ENCODE measurements at places on chromosomes 2 and 18.

DNA sequence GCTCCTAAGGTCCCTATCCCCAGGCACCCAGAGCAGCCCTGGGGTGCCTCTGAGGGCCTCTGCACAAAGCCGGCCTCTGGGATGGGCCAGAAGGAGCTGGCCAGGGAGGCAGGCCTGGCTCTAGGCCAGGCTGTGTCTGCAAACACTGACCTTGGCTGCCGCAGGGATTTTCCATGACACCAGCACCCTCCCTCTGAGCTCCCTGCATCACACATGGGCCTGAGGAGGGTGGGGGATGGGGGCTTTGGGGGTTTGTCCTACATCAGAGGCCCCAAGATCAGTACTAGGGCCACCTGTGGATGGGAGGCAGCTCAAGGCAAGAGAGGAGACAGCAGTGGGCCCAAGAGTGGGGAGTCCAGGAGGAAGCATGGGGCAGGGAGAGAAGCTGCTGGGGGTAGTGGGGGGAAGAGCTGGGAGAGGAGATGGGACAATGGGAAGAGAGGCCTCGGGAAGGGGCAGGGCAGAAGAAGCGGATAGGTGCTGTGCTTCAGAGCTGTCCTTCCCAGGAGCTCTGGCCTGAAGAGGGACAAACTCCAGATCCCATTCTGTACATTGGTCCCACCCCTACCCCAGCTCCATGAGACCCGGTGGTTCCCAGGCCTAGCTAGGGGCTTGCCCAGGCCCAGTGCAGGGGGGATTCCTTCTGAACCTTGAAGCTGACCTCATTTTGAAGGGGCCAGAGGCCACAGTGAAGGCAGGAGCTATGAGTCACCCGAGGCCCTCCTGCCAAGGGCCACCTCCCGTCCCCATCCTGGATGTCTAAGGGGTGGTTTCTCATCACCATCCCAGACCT is 28.0 kb downstream of the KCNK3 start:
- DNase-seq, result peak; percentile 92

GRCh38 chr2:3956406-3956805 is 253.0 kb downstream of the DCDC2C start:
- DNase-seq, result no peak

- DNase-seq, result peak; percentile 76
Measured at GRCh38 chr2:206442833-206443734, at the start of gene ADAM23. TSS of gene ADAM23 (plus strand) at chr2:206443532. CDS start at chr2:206443867, 335 bp downstream.

DNA sequence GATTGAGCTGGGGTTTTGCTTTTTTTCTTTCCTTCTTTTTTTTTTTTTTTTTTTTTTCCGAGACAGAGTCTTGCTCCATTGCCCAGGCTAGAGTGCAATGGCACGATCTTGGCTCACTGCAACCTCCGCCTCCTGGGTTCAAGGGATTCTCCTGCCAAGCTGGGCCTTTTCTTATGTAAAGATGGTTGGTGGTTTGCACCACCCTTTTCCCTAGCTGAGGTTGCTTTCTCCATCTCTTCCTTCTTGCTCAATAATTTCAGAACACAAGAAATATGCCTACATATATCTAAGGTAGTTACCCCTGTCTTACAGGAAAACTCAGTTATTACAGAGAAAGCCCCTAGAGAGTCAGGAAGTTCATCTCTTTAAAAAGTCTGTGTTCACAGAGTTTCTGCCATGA is 7.0 kb downstream of the TTC39C start:
- no peak for DNase-seq

- DNase-seq, result peak; percentile 1
Measured at GRCh38 chr2:127609031-127609751, 36.8 kb upstream of the GPR17 start.

DNA sequence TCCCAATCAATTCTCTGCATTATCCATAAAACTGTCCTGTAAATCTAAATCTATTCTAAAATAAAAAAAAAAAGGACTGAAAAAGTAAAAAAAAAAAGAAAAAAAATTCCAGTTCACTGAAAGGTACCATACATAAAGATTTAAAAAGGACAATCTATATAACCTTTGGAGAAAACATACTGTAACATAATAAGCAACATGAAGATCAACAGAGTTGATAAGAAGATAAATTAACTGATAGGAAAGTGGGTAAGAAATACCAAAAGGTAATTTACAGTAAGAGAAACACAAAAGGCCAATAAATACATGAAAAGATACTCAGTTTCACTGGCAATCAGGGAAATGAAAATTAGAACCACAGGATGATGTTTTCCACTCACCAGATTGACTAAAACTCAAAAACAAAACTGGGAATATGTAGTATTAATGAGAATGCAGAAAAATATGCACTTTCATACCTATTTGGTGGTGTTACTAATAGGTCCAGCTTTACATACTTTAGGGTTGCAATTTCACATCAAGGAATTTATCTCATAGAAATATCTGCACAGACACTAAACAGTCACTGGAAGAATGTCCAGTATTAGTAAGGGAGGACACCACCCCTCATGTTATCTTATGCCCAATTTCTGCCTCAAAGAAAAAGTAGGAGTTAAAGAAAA is 48.3 kb upstream of the SEMA4C start:
- no peak for DNase-seq

DNA sequence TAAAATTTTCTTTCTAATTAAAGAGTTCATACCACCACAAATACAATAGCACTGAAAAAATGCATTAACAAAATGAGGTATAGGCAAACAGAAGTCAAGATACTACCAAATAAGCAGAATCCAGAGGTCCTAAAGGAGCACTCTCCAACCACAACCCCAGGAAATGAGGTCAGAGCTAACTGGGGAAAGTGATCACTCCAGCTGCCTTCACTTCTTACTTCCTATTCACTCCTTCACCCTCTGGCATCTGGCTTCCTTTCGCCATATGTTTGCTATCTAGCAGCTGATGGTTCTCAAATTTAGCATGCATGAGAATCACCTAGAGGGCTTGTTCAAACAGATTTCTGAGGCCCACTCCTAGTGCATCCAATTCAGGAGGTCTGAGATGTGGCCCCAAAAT is 212.6 kb upstream of the ACVR2A start:
- DNase-seq, result no peak

- no peak for DNase-seq
Measured at GRCh38 chr2:223247136-223247535, 195.1 kb downstream of the KCNE4 start.

DNA sequence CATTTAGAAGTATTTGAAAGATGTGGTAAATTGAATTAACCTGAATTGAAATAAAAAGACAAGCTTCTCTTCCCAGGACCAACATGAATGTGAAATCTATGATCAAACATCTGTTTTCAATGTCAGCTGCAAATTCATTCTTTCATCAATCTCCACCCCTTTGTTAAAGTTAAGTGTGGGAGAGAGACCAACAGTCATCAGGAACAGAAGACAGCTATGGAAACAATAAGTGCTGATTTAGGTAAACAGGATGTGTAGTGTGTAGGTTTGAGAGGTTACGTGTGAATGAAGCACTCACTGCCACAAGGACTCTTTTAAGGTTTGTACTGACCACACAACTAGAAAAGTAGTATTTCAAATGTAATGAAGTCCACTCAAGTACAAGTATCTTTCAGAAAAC is 1659.8 kb upstream of the CELF4 start:
- no peak for DNase-seq

DNA sequence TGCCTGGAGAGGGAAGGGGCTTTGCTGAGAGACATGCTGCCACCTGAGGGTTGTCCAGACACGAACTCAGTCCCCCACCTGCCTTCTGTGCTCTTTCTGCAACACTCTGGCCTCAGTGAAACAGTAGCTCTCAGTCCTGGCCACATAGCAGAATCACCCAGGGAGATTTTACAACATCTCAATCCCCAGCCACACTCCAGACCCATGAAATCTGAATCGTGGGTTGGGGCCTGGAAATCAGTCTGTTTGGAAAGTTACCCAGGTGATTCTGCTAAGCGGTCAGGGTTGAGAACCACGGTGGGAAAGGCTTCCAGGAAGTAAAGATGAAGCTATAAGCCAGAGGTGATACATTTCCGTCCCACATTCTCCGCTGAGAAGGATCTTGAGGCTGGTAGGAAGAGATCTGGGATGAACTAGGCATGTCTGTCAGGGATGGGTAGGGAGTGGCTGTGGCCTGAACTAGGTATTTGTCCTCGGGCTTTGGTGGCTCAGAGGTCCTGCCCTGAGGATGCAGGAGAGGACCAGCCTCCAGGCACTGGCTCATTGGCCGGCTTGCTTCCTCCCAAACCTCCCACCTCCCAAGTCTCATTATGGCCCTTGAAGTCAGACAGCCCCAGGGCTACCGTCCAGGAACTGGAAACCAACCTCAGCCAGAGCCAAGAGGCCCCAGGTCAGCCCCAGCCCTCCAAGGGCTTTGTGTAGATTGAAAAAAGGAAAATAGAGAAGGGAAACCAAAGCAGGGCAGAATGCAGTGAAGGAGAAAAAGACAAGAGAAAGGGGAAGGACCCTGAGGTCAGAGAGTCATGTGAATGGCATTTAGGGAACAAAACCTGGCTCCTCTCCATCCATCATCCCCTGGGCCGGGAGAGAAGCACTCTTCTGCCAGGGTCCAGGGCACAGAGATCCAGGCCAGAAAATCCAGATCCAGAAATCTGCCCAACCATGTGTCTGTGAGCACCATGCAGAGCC is 119.6 kb downstream of the ZFP36L2 start:
- DNase-seq, result peak; percentile 10
